NCI-H187 (cell line): ENCODE measurements at places on chromosomes 5 and 9.

- no peak for DNase-seq
Measured at GRCh38 chr9:87580941-87581438, 83.3 kb downstream of the DAPK1 start.

- DNase-seq = no peak
Measured at GRCh38 chr9:114480746-114481435, 24.4 kb downstream of the WHRN start.

DNA sequence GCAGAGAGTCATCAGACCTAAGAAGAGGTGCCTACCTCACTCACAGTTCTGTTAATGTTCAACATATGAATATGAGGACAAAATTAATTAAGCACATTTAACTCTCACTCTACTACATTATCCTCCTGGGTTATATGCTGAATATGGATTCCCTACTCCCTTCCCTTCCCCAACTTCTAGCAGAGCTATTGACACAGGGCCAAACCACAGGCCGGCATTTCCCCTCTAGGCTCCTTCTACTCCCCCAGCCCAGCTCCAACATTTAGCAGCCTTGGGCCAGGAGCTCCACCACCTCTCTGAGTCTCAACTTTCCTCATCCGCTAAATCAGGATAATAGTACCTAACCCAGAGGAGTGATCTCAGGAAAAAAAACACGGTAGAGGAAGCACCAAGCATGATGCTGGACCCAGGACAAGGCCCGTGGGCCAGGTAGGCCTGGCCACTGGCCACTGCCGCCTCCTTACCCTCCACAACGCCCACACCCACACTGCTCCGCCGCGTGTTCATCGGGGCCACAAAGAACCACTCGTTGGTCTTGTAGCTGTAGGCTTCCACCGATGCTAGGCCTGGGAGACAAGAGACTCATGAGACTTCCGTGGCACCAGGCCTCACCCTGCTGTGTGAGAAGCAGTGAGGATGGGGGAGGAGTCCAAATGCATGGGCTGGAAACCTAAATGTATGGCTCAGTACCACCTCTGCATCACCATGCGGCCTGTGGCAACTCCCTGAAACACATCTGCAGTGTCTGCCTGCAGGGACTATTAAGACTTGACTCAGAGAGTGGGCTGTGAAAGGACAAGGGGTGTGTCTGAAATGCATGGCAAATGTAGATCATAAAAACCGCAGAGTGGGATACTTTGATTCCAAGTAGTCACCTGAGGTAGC, 98.8 kb downstream of the KLHL3 start:
- DNase-seq = no peak

DNA sequence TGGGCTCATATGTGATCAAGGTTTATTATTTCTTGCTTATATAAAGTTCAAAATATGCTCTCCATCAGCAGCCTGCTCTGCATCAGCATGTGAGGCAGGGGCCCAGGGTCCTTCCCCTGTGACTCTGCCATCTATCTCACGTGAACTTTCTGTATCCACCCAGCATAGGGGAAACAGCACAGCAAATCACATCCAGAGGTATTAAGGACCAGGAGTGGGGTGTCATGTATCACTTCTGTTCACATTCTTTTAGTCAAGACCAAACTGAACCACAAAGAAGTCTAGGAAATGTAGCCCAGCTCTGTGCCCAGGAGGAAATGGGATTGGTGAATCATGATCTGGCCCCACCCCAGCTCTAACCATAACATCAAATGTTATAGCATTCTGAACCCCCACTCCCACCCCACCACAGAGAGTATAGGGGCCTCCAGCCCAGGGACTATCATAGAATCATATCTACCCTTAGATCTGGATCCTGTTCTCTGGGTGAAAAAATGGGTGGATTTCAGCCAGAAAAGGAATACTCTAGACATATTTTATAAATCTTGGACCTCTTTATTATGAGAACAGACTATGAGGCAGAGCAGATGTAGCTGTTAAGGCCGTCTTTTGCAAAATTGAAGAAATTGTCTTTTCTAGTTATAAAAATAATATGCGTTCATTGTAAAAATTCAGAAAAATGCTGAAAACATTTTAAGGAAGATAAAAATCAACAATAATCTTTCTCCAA, 473.7 kb downstream of the ARHGEF28 start:
- no peak for DNase-seq

GRCh38 chr9:21710548-21711191, 91.8 kb upstream of the MTAP start:
- DNase-seq = no peak

- DNase-seq = no peak
Measured at GRCh38 chr5:36374266-36374862, 72.7 kb upstream of the RANBP3L start.

DNA sequence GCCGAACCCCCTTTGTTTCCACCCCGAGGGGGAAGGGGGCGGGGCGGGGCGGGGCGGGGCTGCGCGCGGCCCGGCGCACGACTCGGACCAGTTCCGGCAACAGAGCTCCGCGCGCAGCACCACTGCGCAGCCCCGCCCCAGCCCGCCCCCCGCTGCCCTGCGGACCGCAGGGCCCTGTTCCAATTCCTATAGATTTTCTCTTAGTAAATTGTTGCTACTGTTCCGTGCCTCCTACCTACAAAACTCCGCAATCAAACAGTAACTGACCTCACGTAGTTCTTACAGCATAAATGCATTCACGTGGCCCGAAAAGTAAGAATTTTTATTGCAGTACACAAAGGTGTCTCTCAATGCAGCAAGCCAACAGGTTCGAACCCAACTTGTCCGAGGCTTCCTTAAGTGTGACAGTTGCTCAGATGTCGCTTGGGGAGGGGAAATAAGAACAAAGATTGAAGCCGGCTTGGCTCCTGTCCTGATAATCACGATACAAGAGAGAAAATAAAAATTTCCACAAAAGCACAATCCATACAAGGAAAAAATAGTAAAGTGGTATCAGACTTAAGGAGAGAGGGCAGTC, 1.2 kb upstream of the RNF38 start:
- no peak for DNase-seq

- no peak for DNase-seq
Measured at GRCh38 chr5:180523629-180524466, 29.7 kb downstream of the CNOT6 start.

DNA sequence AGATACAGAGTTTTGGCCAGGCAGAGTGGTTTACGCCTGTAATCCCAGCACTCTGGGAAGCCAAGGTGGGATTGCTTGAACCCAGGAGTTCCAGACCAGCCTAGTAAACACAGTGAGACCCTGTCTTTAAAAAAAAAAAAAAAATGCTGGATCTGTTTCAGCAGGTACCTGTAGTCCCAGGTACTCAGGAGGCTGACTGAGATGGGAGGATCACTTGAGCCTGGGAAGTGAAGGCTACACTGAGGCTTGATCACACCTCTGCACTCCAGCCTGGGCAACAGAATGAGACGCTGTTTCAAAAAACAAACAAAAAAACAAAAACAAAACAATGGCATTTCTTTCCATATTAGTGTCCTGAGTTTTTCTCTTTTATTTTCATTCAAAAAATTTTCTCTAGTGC, 19.0 kb downstream of the UNC13B start:
- DNase-seq = no peak

DNA sequence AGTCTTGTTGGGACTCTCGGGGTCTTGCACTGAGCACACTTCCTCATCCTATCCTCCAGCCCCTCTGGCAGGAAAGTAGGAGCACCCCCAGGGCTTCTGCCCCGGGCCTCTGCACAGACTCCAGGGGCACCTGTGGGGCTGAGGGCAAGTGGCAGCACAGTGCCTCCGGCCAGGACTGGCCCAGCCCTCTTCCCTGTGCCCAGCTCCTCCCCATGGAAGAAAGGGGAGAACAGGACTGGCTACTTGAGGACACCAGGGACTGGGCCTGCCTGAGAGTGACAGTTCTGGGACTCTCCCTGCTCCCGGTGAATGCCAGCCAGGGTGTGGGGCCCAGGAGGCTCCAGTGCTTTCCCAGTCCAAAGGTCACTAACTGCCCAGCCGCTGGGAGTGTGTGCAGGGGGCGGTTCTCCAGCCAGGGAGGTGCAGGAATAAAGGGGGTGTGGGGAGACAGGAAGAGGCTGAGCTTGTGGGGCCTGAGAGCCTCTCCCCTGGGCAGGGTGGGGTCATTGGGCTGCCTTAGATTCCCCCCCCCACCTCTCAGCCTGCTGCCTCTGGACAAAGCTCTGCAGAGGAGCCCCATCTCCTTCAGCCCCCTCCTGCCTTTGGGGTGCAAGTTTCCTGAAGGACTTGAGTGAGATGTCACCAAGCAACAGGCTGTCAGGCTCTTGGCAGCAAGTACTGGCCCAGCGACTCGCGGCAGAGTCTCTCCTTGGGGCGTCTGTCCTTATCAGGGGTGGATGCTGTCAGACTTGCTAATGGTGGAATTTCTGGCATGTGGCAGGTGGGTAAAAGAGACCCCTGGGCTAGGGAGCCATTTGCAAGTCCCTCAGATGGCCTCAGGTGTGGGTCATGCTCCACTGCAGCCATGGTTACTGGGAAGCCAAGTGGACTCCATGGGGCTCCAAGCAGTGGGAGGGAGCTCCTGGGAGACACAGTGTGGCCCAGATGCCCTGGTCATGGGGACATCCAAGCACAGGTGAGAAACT, 19.1 kb upstream of the JADE2 start:
- DNase-seq = no peak
